NCI-H526 (cell line): ENCODE measurements at places on chromosomes 1 and 21.

GRCh38 chr1:20640183-20640597 is 6.9 kb downstream of the PINK1 start:
- DNase-seq = no peak

GRCh38 chr1:238675221-238675620 is 711.1 kb upstream of the CHRM3 start:
- no peak for DNase-seq

- DNase-seq = no peak
These were observed 83.0 kb downstream of the HMGB4 start for GRCh38 chr1:33946836-33947235.

DNA sequence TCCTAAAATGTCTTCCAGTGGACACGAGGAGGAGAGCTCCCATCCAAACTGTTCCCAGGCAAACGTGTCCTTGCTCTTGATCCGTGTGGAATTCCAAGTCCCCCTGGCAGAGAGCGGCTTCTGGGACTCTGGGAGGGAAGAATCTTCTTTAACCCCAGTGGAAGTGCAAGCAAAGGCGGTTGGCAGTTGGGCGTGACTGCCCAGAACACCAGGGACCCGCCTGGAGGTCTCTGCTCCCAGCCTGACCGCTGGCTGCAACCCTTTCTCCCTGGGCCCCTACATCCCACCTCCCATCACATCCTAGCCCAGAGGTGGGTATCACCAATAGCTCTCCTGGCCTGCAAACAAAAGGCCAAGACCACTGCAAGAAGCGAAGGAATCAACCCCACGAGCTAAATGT is 17.8 kb downstream of the CASZ1 start:
- DNase-seq = peak; percentile 34

DNA sequence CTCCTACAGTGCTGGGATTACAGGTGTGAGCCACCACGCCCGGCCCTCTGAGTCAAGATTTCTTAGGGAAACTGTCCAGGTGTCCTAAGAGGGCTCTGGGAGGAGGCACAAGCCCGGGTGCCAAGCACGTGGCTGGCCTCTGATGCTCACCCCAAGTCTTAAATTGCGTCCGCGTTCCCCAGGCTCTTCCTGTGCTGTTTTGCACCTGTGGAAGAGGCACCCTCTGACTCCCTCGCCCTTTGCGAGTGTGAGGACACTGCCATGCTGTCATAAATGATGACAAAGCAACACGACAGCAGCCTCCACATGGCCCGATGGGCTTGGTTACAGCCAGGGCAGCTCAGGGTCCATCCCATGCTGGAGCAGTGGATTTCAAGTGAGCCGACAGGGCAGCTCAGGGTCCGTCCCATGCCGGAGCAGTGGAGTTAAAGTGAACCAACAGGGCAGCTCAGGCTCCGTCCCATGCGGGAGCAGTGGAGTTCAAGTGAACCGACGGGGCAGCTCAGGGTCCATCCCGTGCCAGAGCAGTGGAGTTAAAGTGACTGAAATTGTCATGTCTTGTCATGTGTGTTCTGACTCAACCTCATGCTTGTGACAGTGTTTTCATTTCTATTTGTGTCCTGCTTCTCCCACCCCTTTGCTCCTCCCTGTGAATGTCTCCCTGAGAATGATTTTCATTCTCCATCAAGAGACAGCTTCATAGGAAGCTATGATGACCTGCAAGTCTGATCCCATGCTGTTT is 33.9 kb downstream of the PCNT start:
- DNase-seq = no peak

- DNase-seq = no peak
These were observed 4.0 kb upstream of the KCNA10 start for GRCh38 chr1:110523011-110523410.

DNA sequence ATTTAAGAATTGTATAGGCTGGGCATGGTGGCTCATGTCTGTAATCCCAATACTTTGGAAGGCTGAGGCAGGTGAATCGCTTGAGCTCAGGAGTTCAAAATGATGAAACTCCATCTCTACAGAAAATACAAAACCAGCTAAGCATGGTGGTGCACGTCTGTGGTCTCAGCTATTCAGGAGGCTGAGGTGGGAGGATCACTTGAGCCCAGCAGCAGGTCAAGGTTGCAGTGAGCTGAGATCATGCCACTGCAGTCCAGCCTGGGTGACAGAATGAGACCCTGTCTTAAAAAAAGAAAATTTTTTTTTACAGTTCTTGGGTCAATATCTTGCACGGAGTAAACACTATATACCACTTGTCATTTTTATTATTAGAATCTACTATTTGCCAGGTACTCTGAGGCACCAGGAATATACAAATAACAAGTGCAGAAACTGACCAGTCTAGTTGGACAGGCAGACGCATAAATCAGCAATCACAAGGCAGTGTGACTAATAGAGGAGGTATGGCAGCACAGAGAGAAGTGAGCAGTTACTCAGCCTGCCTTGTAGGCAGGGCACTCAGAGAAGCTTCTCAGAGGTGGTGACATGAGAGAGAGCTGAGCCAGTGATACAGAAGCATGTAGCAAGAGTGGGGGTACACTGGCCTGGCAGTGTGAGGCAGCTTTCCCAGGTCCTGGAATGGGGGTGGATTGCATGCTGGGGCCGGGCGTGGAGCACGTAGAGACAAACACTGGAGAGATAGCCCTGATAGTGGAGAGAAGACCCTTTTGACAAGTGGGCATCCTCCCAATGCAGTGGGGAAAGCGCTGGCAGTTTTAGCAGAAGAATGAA is 8.0 kb downstream of the PHLDA3 start:
- no peak for DNase-seq

DNA sequence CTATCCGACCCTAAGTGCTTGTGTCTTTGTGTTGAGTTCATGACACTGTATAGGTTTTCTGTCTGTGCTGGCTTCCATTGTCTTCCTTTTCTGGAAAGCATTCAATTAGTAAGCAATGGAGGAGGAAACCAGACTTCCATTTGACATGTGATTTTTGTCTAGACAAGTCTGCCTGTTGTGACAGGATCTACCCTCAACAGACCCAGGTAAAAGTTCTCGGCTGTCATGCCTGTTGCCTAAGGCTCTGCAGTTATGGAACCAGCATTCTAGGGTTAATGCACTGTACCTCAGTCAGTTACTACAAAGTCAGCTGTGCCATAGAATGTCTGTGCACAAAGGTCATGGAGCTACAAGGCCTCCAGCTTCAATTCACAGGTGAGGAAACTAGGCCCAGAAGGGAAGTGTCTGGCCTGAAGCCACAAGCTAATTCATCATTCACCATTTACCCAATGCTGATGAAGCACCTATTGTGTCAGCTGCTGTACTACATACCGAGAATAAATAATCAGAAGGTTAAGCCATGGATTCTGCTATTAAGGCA is 72.3 kb downstream of the PLPP3 start:
- DNase-seq = no peak

DNA sequence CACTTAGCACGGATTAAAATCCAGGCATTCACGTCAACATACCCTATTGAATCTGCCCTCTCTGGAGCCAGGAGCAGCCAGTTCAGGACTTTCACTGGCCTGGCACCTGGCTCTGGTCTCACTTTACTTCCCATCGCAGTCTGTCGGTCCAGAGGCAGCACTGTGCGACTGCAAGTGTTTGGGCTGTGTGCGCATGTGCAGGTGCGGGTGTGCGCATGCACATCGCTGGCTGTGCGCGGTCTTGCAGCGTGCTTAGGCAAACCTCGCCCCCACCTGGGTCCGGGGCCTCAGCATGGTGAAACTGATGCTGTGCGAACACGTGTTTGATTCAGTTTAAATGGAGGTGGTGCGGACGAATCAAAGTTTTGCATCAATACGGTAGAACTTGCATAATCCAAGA is 38.0 kb downstream of the ATF3 start:
- DNase-seq = no peak

DNA sequence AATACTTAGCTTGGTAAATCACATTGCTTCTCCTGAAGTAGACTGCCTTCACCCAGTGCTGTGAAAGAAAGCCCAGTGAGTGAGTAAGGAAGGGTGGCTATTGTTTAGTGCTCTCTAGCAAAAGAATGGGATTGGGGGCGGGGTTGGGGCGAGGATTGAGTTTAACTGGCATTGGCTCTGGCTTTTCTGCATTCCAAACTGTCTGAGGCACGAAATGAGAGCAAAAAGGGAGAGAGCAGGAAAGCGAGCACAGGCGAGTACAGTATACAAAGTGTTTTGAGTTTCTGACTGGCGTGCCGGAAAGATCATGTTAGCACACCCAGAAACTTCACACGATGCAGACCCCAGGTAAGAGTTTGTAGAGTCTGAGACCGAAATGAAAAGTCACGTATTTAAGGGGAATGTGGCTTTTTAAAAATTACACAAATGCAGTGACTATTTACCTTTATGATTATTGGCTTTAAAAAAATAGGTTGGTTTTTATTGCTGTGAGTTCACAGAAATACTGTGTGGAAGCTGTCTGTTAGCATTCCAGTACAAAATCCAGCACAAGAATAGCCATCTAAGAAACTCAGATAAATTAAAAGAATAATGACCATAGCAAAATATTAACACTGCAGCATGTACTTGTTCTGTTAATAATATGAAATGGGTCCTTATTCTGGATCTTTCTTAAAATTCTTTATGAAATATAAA is 155.4 kb downstream of the CLEC20A start:
- DNase-seq = no peak

- no peak for DNase-seq
These were observed 18.9 kb downstream of the HTR1D start for GRCh38 chr1:23198373-23198772.

DNA sequence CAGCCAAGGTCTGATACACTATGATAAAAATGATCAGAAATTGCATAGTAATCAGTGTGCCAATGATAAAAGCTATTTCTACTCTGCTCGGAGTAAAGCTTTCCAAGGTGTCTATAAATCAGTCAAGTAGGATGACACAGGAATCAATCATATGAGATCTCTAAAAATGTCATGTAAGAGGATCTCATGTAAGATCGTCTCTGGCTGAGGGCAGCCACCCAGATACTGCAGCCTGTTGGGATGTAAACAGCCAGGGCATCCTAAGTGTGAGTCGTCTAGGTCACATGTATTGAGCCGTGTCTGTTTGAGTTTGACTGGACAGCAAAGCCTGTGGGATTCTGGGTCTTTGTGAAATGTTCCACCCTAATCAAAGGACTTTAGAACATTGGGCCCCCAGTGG is 2.8 kb upstream of the TEX35 start:
- DNase-seq = no peak

DNA sequence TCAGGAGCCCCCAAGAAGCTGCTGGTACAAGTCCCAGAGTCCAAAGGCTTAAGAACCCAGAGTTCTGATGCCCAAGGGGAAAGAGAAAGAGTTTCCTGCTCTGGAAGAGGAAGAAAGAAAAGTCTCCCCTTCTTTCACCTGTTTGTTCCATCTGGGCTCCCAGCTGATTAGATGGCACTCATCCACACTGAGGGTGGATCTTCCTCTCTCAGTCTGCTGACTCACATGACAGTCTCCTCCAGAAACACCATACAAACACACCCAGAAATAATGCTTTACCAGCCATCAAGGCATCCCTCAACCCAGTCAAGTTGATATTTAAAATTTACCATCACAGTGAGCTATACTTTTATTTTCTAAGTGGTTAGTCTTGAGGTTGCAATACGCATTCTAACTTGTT is 257.9 kb downstream of the PAPPA2 start:
- no peak for DNase-seq

DNA sequence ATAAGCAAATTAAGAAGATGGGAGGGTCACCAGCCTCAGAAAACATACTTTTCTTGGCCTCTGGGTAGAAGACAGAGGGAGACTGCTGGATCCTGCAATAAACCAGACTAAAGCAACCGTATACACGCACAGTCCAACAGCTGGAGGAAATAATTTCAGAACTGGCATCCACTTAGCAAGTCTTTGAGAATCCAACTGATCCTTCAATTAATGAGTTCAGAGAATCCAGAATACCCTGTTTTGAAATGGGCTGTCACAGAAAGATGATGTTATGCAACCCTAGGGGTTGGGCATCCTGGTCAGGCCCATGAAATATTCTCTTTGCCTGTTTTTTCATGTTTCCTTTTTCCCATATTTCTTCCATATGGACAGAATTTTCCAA is 134.0 kb upstream of the MAGI3 start:
- no peak for DNase-seq

DNA sequence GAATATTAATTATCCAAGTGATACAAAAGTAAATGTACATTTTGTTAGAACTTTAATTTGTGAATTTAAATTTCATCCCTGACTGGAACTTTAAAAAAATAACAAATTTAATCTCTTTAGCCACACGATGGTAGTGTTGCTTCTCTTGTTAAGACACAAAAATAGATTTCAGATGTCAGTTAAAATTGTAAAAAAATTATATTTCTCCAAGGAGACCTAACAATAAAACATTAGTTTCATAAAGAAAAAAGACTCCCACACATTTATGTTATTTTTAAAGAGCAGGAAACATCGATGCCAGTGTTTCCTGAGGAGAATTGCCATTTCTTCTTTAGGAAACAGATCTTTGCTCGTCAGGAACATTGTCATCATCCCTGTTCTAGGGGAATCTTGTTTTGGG is 74.0 kb upstream of the DEPDC1 start:
- no peak for DNase-seq

DNA sequence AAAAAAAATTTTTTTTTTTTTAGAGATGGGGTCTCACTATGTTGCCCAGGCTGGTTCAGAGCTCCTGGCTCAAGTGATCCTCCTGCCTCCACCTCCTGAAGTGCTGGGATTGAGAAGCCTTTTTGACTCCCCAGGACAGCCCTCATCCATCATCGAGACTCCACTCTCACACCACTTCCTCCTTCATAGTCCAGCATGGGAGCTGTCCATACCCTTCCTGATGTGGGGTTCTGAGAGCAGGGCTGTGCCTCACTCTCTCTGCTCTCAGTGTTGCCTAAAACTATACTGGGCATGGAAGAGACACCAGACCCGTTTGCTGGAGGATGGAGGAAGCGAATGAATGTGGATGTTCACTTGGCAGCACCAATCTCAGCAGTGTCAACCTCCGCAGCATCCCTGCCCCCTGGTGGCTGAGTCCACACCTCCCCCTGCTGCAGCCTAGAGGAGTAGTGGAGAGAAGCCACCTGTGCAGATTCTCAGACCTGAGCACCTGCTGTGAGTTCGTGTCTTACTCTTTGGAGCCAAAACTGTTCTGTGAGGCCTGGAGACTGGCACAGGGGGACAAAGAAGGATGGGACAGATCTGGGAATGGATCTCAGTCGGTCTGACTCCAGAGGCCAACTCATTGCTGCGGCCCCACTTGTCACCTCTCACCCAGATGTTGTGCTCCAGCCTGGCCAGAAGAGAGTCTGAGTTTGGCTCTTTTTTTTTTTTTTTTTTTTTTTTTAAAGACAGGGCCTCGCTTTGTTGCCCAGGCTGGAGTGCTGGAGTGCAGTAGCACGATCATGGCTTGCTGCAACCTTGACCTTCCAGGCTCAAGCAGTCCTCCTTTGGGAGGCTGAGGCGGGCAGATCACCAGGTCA is 17.7 kb downstream of the TINAGL1 start:
- DNase-seq = peak; percentile 21

GRCh38 chr1:160625725-160626498 is 20.9 kb downstream of the SLAMF1 start:
- DNase-seq = no peak

- DNase-seq = no peak
These were observed 1299.0 kb upstream of the B3GALT2 start for GRCh38 chr1:194485432-194485831.

GRCh38 chr1:77468949-77469710 is 187.3 kb downstream of the AK5 start:
- DNase-seq = no peak
